Dorsolateral prefrontal cortex (tissue), 122 donors: ENCODE measurements at places on chromosomes 2 and 18. TPM values are rescaled to one million over a fixed set of nuclear protein-coding genes. Genes with fewer than 3 reads are reported as not detected.

RNF25 gene
- total RNA-seq: 30.1 TPM

ZBTB14 gene
- 17.2 TPM for total RNA-seq

STARD6 gene
- not detected for total RNA-seq

RUFY4 gene
- not detected for total RNA-seq

SLC30A3 gene
- 51.8 TPM for total RNA-seq

MRO gene
- total RNA-seq: 36.3 TPM

CHST9 gene
- 1.9 TPM for total RNA-seq

TRPM8 gene
- not detected for total RNA-seq
